RCC 7860 (cell line): ENCODE measurements at places on chromosomes 7 and 10.

GRCh38 chr10:60569681-60570080 lies 180.0 kb upstream of the ANK3 start:
- DNase-seq: no peak

DNA sequence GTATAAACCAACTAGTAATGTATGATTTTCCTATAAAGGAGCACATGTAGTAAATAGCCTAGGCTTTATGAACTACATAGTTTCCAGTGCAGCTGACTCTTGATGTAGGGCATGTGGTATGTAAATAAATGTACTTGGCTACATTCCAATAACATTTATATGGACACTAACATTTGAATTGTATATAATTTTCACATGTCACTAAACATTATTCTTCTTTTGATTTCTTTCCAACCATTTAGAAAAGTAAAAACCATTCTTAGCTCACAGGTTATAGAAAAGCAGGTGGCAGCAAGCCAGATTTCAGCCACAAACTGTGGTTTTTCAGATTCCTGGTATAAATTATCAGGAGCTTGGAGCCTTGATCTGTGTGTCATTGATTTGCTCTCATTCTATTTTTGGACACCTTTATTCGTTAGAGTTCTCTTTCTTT lies 1182.0 kb downstream of the CNTNAP2 start:
- no peak for DNase-seq

- DNase-seq: no peak
Measured at GRCh38 chr7:146654048-146654447, 537.4 kb downstream of the CNTNAP2 start.

DNA sequence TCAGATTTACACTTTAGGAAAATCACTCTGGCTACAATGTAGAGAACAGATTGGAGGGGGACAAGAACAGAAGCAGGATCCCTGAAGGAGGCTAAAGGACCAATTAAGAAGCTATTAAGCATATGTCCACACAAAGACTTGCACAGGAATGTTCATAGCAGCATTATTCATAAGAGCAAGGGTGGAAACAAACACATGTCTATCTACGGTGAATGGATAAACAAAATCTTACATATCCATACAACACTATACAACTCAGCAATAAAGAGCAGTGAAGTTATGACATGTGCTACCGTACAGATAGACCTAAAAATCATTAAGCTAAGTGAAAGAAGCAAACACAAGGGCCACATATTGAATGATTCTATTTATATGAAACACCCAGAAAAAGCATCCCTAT lies 10.4 kb downstream of the CHCHD3 start:
- no peak for DNase-seq

DNA sequence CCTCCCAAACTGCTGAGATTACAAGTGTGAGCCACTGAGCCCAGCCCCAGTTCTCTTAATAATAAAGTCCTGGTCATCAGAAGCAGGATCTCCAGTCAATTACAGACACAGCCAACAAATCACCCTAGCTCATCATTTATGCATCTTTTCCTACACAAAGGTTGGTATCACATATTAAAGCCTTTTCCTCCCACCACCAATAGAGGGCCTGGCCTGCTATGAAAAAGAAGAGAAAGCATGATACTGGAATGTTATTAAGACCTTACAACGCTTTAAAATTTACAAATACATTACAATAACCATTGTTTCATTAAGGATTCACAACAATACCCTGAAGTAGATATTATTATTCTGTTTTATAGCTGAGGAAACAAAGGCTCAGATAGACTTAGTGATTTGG lies 25.9 kb downstream of the VAX1 start:
- no peak for DNase-seq

- no peak for DNase-seq
Measured at GRCh38 chr7:131080754-131081153, 246.9 kb upstream of the MKLN1 start.

DNA sequence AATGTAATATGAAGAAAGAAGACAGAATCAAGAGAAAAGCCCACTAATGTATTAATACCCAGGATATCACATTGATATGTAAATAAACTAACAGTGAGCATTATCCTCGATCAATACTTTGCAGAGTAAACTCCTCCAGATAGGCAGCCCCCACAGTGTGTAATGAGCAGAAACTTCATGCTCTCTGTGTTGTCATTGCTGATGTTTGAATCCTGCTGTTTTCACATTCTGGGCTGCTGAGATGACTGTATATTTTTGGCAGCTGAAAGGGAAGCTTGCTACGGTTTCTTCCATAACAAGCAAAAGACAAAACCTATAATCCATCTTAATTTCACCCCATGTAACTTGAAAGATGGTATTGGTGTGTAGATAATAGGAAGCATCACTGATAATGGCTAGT lies 15.3 kb upstream of the THSD7A start:
- DNase-seq: no peak

DNA sequence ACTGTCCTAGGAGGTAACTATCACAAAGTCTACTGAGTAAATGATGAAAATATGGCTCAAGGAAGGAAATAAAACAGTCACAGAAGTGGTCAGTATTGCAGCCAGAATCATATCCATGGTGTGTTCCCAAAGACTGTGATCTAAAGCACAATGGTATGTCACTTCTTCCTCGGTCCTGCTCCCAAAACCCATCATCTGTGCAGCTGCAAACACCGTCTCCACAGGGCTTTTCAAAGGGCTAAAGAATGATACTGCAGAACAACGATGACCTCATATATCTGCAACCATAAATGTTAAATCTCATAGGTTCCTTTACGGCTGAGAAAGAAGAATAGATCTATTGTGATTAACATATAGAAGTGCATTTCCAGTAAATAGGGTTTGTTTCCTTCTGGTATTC lies 465.0 kb downstream of the GRID1 start:
- DNase-seq: no peak

GRCh38 chr7:20796500-20796899 lies 9.8 kb upstream of the SP8 start:
- no peak for DNase-seq

- DNase-seq: no peak
Measured at GRCh38 chr7:88218429-88218745, 1.5 kb downstream of the SRI start.

DNA sequence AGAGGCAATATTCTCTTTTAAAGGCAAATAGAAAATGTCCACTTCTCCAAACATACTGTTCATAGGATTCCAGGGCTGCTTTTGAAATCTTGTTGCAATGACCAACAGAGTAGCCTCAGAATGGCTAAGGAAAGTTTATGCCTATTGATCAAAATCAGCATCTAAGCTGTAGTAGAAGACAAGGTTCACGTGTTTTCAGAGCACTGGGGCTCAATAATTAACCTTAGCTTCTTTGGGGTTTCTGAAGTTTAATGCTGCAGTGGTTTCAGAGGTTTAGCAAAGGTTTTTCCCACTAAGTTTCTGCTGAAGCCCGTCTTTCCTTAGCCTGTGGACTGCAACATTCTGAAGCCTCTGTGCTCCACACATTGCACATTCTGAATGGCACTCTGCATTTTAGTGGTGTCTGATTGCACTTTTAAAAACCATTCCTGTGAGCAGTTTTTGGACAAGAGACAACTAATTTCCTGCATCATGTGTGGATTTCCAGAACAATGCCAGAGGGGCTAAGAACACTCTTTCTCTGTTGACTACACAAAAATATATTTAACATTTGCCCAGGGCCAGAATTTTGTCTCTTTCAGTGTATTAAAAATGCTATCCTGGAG lies 342.5 kb downstream of the PTEN start:
- no peak for DNase-seq

DNA sequence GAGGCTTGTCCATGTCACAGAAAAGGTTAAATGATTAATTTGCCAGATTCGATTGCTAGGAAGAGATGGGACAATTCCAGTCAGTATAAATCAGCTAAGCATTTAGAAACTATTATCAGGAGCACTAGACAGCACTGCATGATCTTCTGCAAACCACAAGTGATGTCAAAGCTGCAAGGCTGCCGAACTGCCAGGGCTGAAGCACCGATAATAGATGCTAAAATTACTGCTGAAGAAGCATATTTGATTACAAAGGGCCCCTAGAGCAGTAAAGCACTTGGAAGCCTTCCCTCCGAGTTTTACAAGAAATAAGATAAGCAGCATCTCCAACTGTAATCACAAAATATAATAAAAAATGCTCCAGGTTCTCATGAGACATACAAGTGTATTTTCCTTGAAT lies 40.6 kb downstream of the RNLS start:
- no peak for DNase-seq
